ENCODE measurements at places on chromosomes 4 and X.

- DNase-seq, result no peak
Measured at GRCh38 chrX:115333446-115333845, 43.9 kb downstream of the LUZP4 start.

DNA sequence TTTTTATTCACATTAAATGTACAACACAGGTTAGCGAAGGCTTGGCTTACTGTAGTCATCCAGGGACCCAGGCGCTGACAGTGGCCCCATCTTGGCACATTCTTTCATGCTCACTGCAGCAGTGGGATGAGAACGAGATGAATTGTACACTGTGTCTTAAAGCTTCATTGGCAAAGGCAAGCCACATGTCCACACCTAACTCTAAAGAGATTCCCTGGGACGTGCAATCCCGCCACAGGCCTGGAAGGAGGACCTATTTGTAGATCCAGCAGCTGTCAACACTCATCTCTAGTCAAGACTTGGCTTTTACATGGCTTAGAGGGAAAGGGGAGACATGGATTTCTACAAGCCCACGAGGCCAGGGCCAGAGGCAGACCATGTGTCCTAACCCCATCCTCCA is 16.1 kb upstream of the CXCR3 start:
- no peak for DNase-seq

- DNase-seq, result no peak
Measured at GRCh38 chr4:75087865-75088264, 154.9 kb downstream of the PARM1 start.

DNA sequence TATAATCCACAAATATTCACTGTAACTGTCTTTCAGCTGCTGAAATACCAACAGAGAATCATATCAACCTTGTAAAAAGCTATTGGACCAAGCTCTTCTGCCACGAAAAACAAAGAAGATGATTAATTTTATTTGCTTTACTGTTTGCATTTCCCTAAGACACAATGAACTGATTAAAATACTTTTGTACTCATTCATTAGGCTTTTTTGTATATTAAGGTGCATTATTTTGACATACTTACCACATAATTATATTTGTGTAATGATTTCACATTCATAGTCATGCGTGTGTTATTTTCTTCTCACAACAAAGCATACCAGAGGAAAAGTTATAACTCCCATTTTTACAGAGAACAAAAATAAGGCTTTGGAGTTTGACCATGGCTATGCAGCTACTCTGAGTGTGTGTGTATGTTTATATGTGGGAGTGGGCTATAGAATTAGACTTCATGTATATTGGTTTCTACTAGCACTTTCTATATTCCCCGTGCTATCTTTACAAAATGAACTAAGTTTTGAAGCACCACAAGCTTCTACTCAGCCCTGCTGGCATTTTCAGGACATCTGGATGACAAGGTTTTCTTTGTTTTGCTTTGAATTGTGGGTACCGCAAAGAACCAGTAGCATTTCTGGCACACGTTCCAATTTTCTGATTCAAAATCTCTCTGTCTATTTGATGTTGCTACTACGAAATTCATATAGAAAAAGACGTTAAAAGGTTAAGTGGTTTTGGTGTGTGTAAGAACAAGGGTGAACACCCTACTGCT is 11.0 kb upstream of the FGF5 start:
- DNase-seq, result peak; percentile 66

- no peak for DNase-seq
Measured at GRCh38 chrX:137171626-137172025, 137.8 kb upstream of the GPR101 start.

- DNase-seq, result peak; percentile 35
Measured at GRCh38 chrX:153723351-153724251, 586 bp downstream of the BCAP31 start.

DNA sequence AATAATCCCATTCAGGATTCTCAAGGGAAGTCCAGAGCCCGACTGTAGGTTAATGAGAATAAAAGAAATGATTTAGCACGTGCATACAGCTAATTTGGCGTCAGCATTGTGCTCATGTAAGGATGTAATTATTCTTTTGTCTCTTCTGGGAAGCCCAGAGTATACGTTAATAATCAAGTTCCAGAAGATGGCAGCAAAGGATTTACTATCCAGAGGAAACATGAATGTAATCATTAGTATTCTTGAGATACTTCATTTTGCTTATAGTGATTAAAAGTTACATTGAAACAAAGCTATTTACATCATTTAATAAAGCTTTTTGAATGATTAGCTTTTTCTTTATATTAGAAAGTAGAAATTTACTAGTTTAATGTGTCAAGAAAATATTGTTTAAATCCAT is 27.1 kb upstream of the MAP9 start:
- DNase-seq, result peak; percentile 59

GRCh38 chrX:85569686-85570085 is 190.2 kb upstream of the POF1B start:
- DNase-seq, result no peak

DNA sequence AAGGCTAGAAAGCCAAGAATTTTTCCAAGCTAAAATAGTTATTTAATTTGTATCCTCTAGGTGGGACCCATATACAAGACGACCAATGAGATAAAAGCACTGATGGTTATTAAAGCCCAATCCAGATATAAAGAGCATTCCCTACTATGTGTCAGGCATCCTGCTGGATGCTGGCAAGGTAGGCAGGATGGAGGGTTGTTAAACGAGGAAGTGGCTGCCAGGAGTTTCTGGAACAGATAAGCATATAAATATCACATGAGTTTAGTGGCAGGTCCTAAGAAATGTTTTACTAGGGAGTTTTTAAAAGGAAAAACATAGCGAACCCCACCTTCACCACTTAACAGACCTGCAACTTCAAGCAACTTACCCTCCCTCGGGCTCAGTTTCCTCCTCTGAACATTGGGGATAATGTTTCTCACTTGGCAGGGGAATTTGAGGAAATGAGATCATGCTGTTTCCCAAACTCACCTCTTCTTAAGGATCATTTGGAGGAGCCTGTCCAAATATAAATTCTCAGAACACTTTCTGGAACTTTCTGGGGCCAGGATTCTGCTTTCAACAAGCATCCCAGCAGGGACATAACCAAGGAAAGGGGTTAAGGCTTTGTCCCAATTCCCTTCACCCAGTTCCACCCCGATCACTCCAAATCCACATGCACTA is 94.3 kb upstream of the LDB2 start:
- DNase-seq, result no peak

GRCh38 chr4:148065075-148065474 is 333.2 kb downstream of the ARHGAP10 start:
- peak; percentile 58 for DNase-seq

DNA sequence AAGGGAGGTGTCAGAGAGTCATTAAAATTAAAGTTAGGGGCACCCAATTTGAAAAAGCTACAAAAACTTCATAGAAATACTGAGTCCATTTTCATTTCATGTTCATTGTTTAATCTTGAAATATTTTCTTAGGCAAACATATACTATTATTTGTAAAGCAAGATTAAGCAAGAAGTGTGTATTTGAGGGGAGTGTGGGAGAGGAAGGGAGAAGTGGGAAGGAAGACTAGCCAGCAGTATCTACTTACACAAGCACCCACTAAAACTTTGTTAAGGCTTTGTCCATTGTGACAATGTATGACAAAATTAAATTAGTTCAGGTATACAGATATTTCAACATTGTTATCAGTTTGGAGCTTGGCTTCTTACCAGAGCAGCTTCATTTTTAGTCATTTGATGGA is 222.9 kb downstream of the ARHGAP24 start:
- no peak for DNase-seq

- no peak for DNase-seq
Measured at GRCh38 chr4:106424426-106424825, 55.8 kb upstream of the GIMD1 start.

GRCh38 chr4:54041933-54042332 is 22.5 kb downstream of the CHIC2 start:
- no peak for DNase-seq

GRCh38 chr4:145939441-145939750 is 773 bp upstream of the ZNF827 start:
- peak; percentile 45 for DNase-seq

- DNase-seq, result peak; percentile 24
Measured at GRCh38 chrX:9682456-9682855, 83.2 kb downstream of the GPR143 start.

GRCh38 chr4:87034527-87034926 is 99.7 kb downstream of the AFF1 start:
- no peak for DNase-seq

- DNase-seq, result no peak
Measured at GRCh38 chr4:146456681-146457080, 65.1 kb downstream of the SLC10A7 start.

- DNase-seq, result no peak
Measured at GRCh38 chrX:66142351-66142750, 21.7 kb upstream of the HEPH start.

- no peak for DNase-seq
Measured at GRCh38 chr4:81065446-81065845, 34.9 kb downstream of the BMP3 start.

DNA sequence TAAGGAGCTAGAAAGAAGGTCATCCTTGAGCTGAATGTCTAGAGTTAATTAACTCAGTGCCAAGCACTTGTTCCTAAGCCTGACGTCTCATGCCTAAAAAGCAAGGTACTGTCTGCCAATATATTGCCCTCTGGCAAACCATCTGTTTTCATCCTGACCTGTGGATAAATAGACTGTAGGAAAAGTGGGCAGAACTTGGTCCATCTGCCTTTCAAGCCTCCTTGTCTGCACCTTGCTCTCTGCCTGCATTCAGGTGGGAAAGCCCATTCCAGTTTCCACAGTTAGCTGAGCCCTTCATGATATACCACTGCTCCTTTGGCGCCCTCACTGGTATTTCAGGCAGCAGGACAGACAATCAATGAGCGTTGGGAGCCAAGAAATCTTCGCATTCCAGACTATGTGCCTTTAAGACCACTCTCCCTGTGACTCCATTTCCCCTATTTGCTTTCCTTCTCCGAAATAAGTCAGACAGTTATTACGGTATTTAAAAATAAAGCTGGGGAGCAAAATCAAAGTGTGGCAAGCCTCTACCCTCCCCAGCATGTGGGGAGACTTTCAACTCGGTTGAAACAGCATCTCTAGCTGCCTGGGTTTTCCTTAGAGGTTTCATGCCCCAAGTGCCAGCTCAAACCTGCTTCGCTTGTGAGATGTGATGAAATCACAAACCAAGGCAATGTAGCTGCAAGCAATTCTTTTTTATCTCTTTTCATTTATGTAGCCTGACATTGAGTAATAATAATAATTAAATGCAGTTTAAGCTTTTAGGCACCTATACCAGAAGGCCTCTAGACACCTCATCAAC is 2.5 kb upstream of the CCDC149 start:
- no peak for DNase-seq

DNA sequence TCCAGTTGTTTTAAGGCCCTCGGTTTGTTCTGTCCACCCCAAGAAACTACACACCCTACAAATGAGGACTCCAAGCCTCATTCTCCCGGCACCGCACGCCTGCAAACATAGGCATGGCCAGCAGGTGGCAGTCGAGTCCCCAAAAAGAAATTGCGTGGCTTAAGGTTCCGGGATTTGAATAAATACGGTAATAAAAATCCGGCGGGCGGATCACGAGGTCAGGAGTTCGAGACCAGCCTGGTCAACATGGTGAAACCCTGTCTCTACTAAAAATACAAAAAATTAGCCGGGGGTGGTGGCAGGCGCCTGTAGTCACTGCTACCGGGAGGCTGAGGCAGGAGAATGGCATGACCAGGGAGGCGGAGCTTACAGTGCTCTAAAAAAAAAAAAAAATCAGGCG is 21.8 kb upstream of the CSF2RA start:
- DNase-seq, result peak; percentile 15

GRCh38 chr4:162706632-162707031 is 460.1 kb downstream of the NAF1 start:
- no peak for DNase-seq

DNA sequence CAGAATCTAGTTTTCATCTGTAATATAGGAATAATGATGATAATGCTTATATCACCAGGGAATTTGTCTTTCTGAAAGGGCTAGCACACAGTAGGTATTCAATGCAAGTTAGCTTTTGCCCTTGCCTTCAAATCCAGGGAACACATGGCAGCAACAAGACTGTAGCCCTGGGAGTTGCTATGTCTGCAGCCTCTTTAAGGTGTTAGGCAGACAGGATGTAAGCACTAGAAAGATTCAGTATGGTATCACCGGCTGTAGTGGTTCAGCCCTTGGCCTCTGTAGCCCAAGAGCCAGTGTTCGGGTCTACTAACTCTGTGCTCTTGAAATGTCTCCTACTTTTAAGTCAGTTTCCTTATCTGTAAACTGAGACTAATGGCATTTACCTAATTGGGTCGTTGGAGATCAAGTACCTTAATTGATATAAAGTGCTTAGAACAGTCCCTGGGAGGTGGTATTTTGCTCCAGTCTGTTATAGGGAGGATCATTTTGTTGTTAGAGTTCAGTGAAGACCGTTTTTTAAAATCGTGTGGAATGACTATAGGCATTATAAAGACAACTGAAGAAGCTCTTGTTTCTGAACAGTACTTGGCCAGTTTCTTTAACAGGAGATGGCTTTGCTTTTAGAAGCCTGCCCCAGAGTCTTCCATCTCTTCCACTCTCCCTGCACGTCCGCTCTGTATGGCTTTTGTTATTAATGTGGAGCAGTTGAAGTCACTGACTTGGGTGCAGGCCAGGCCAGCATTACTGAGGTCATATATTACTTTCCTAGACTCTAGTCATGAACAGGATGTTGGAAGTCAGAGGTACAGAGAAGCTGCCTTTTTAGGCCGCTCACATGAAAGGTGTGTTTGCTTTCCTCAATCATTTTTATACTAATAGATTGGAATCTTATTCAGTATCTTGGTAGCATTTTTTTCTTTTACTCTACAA is 44.8 kb downstream of the GAB1 start:
- DNase-seq, result peak; percentile 93

GRCh38 chrX:40278340-40279090 is 180.8 kb upstream of the BCOR start:
- DNase-seq, result peak; percentile 49

- DNase-seq, result no peak
Measured at GRCh38 chrX:19879735-19880378, 7.5 kb downstream of the SH3KBP1 start.

- DNase-seq, result peak; percentile 29
Measured at GRCh38 chrX:21745756-21746155, 12.2 kb downstream of the SMPX start.

DNA sequence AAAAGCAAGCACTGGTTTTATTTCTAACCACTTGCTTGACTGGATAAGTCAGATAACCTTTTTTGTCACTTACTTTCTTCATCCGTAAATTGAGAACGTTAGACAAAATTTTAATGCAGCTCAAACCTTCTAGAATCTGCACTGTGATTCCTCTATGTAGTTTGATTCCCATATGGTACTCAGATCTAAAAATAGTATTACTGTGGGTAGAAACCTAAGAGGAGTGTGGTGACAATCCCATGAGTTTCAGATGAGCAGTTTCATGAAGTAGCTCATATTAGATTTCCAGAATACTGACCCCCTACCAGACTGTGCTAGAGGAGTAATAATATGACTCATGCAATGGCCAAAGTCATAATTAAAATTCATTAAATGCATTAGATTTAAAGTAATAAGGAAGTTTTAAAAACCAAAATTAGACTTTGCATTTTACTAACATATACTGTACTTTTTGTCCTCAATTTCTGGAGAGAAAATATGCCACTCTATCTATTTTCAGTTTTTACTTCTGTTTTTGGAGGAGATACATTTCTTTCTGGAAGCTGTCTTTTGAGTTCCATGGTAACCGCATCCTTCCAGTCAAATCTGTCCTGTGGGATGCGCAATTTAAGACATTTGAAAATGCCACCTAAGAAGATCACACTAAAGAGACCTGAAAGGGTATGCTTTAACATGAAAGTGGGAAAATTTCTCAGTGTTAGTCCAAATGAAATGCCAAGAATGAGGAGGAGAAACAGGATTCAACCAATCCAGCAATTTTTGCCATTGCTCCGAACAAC is 64.1 kb upstream of the GPM6A start:
- DNase-seq, result no peak

Data from astrocyte of the spinal cord (primary cell).